RKO (cell line): ENCODE measurements at places on chromosomes 13 and 19.
A peak's percentile ranks its signal among the peaks of the same experiment; 100 is the strongest.

GRCh38 chr19:34713262-34713637, 20.8 kb upstream of the ZNF181 start:
- no peak for DNase-seq

DNA sequence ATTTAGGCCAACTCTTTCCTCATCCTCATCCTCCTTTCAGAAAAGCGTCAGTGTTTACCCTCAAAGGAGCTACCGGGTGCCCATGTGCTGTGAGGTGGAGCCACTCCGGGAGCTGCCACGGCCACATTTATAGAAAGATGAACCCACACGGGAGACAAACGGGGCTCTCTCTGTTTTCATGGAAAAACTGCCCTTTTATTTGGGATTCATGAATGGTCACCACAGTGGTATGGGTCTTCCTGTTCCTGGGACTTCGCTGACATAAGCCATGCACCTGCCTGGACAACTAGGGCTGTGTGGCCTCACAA, 224.2 kb downstream of the ZIC5 start:
- no peak for DNase-seq

DNA sequence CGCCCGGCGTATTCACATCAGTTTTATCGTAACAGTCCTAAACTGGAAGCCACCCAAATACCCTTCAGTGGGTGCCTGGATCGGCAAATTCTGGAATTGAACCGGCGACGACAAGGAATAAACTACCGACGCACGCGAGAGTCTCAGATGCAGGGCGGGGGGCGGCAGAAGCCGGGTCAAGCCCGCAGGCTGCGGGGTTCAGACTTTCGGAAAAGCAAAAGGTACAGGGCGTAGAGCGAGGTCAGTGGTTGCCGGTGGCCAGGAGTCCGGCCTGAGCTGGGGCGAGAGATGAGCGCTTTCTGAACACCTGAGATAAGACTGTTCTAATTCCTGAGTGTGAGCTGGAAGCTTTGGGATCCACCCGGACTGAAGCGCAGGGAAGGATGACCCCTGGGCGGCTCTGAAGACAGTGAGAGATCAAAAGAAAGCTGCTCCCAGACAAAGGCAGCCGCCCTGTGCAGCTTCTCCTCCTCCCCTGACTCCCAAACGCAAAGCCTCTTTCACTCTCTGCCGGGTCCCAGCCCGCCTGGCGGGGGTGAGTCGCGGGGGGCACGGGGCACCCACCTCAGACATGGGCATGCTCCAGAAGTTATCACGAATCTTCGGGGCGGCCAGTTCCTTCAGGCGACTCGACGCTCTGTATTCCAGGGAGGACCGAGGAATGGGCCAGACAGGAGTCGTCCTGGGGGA, 26.2 kb upstream of the MIER2 start:
- DNase-seq, result no peak

GRCh38 chr13:112132142-112132541, 65.2 kb downstream of the SOX1 start:
- no peak for DNase-seq

DNA sequence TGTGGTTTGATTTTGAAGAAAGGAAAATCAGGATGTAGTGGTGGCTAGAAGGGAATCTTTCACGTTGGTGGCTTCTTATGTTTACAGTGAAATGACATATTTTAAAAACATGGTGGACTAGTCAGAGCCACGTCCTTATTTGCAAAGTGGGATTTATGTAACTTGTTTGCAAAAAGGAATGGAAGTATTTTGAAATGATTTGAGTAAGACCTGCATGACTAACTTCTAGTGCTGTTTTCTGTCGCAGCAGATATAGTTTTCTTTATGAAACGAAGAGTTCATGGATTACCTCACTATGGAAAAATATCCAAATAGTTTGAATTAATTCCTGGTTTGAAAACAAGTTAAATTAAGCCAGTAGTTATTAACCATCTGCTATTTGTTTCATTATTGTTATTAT, 476.5 kb downstream of the MYO16 start:
- DNase-seq, result no peak

DNA sequence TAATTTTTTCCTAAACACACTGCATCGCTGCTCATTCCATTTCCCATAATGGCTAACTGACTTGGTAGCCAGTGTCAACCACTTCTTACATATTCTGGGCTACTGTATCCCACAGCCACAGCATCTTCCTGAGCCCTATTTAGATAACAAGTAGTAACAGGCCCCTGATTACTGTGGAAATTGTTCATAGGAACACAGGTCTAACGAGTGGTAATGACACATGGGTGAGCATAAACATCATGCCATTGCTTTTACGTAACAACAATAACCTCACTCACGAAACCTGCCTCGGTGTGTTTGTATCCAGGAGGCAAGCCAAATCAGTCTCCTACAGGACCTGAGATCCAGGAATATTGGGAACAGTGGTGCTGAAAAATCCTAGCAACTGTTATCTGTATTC, 438.6 kb downstream of the KLF5 start:
- no peak for DNase-seq

DNA sequence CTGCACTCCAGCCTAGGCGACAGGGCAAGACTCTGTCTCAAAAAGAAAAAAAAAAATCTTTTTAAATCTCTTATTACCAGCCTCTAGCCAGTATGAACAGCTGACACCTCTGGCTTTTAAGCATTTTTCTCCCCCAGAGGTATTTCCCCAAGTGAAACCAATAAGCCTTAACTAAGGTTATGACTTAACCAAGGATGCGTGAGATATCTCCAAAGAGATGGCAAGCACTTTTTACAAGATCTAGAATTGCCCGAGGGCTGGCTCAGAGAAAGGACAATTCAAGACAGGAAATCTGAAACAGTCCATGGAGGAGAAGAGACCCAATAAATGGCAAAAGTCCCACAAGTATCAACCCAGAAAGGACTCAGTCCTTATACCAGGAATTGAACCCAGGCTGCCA, 362.1 kb downstream of the FOXO1 start:
- no peak for DNase-seq

- DNase-seq, result peak; percentile 54
These were observed 65.4 kb upstream of the WDFY2 start for GRCh38 chr13:51518827-51519226.

DNA sequence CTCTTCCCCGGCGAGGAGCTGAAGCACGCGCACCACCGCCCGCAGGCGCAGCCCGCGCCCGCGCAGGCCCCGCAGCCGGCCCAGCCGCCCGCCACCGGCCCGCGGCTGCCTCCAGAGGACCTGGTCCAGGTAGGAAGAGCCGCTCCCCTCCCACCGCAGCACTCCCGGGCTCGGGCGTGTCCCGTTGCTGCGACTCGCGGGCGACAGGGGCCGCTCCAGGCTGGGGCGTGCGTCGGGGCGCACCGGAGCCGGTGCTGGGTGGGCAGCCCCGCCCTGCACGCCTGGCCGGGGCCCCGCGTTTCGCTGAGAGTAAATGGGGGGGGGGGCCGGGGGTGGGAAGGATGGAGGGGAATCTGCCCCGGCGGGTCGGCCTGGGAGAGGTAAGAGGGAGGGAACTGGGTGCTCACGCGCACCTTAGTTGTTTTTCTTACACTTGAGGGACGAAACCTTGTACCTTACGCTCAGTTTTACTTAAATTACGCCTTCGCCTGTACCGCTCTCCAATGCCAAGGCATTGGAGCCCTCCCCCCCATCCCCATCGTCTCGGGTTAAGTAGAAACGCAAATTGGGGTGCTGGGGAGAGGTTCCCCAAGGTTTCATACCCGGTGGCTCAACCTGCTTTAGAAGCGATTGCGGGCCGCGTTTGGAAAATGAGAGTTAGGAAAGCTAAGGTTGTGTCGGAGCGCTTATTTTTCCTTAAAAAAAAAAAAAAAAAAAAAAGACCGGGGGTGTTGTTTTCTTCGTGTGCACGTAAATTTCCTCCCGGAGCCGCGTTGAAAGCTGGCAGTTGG, 850 bp downstream of the KLF5 start:
- peak; percentile 21 for DNase-seq

- no peak for DNase-seq
These were observed 28.5 kb upstream of the PSPC1 start for GRCh38 chr13:19810996-19811881.

DNA sequence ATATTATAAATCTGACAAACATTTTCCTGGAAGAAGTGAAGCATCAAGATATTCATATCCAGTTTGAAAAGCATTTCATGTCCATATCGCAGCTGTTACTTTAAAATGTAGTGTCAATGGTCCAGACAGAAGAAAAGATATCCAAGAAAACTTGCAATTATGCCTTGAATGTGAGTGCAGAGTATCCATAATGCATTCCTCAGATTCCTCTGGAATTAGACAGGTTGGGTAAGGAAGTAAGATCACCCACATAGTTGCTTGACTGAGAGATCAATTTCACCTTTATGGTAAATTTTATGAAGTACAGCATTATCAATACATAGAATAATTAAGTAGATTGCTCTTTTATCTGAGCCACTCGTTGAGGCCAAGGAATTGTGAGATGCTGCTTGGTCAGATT, 327.0 kb upstream of the SLITRK5 start:
- no peak for DNase-seq

- DNase-seq, result no peak
These were observed 18.7 kb downstream of the CYP2B6 start for GRCh38 chr19:41009700-41010235.

DNA sequence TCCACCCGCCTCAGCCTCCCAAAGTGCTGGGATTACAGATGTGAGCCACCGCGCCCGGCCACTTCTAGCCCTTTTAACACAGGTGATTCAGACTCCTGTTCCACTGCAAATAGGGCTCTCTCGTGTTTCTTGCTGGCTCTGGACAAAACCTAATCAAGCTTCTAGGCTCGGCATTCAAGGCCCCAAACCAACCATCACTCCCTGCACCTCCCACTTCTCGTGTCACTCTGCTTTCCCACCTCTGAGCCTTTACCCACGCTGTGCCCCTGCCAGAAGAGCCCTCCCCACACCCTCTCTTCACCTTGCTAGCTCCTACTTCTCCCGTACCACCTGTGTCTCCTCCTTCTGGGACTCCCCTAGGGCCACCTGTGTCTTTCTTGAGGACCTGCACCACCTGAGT, 19.8 kb downstream of the KANK2 start:
- no peak for DNase-seq
